ENCODE measurements at places on chromosomes 12 and 14.

DNA sequence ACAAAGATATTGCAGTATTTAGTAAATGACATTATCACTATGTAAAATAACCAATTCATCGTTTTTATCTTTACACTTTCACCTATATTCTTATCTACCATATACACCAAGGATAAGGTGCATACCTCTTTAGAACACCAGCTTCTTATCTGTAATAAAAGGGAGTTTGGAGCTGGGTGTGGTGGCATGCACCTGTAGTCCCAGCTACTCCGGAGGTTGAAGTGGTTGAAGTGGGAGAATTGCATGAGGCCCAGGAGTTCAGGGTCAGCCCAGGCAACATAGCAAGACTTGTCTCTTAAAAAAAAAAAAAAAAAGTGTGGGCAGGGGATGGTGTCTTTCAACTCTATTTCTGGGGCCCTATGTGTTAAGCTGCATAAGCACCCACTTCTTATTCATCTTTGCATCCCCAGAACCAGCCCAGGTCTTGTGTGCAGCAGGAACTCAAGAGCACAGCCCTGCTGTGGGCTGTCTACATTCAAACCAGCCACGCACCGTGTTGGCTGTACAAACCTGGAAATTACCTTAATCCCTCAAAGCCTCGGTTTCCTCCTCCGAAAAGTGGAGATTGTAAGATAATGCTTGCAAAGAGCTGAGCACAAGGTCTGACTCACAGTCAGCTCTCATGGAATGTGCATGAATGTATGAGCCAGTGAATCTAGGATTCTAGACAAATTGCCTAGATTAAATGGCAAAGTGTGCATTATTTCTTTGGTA lies 256.6 kb upstream of the FOXN3 start:
- peak; percentile 62 for DNase-seq
- no peak overlapping the region for H3K27ac ChIP-seq
- no peaks in the 10 kb centered on the region for H3K27me3 ChIP-seq
- H3K4me1 ChIP-seq: peaks cover 24% of the 10 kb centered on the region
- no peak overlapping the region for H3K4me3 ChIP-seq

DNA sequence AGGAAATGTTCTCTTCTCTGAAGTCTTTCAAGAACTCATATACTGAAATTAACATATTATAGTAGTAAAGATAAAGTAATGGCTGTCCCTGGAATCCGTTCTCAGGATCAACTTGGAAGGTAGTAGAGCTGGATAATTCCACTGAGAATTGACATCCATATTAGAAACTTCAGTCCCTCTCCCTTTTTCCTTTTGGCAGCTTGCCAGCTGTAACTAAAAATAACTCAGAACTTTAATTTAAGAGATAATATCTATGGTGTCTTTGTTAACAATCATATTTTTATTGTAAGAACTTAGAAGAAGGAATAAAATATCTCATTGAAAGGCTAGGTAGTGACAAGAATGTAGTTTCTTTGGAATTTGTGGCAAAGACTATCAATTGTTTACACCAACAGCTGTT lies 61.4 kb upstream of the PLEKHA5 start:
- no peaks in the 10 kb centered on the region for H3K27me3 ChIP-seq
- no peak for DNase-seq
- no peaks in the 10 kb centered on the region for H3K4me1 ChIP-seq
- no peak overlapping the region for H3K4me3 ChIP-seq
- no peak overlapping the region for H3K27ac ChIP-seq
- H3K36me3 ChIP-seq: no peaks in the 10 kb centered on the region

GRCh38 chr12:27730097-27730588 lies 19.5 kb downstream of the MRPS35 start:
- H3K36me3 ChIP-seq: peaks cover 18% of the 10 kb centered on the region
- no peak for DNase-seq

DNA sequence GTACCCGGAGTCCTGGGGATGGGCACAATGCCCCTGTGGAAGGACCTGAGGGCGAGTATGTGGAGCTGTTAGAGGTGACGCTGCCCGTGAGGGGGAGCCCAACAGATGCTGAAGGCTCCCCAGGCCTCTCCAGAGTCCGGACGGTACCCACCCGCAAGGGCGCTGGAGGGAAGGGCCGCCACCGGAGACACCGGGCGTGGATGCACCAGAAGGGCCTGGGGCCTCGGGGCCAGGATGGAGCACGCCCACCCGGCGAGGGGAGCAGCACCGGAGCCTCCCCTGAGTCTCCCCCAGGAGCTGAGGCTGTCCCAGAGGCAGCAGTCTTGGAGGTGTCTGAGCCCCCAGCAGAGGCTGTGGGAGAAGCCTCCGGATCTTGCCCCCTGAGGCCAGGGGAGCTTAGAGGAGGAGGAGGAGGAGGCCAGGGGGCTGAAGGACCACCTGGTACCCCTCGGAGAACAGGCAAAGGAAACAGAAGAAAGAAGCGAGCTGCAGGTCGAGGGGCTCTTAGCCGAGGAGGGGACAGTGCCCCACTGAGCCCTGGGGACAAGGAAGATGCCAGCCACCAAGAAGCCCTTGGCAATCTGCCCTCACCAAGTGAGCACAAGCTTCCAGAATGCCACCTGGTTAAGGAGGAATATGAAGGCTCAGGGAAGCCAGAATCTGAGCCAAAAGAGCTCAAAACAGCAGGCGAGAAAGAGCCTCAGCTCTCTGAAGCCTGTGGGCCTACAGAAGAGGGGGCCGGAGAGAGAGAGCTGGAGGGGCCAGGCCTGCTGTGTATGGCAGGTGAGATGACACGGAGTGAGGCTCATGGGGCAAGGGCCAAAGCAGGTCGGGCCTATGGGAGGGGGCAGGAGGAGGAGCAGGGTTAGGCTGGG lies 4.5 kb downstream of the ARHGEF40 start:
- H3K27me3 ChIP-seq: peaks cover 6% of the 10 kb centered on the region
- H3K36me3 ChIP-seq: peaks cover 14% of the 10 kb centered on the region
- no peak overlapping the region for H3K27ac ChIP-seq
- H3K4me3 ChIP-seq: no peak overlapping the region
- peaks cover 24% of the 10 kb centered on the region for H3K4me1 ChIP-seq
- DNase-seq: no peak

GRCh38 chr14:89254166-89254909 lies 162.7 kb downstream of the FOXN3 start:
- H3K27ac ChIP-seq: no peak overlapping the region
- no peaks in the 10 kb centered on the region for H3K27me3 ChIP-seq
- no peak overlapping the region for H3K4me3 ChIP-seq
- peaks cover 6% of the 10 kb centered on the region for H3K36me3 ChIP-seq
- DNase-seq: no peak
- peaks cover 13% of the 10 kb centered on the region for H3K4me1 ChIP-seq

DNA sequence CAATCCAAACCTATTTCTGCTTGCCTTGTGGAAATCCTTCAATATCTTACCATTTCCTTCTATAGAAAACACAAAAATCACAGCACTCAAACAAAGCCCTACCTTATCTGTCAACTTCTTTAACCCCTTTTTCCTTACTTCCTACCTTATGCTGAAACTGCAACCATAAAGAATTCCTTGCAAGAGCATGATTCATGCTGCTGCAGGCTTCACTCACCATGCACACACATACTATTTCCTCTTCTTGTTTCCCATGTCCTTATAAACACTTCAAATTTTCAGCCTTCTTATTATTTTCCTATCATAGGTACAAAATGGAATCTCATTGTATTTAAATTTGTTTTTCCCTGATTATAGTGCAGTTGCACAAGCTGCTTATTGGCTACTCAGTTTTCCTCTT lies 23.3 kb downstream of the LMNTD1 start:
- no peaks in the 10 kb centered on the region for H3K4me1 ChIP-seq
- H3K4me3 ChIP-seq: no peak overlapping the region
- H3K27ac ChIP-seq: no peak overlapping the region
- DNase-seq: peak; percentile 21

- no peak overlapping the region for H3K4me3 ChIP-seq
- no peak overlapping the region for H3K27ac ChIP-seq
These were observed 71.4 kb upstream of the PRMT8 start for GRCh38 chr12:3419558-3419957.

GRCh38 chr12:120843472-120843871 lies 60.7 kb downstream of the SPPL3 start:
- H3K4me1 ChIP-seq: peaks cover 25% of the 10 kb centered on the region
- DNase-seq: no peak
- no peaks in the 10 kb centered on the region for H3K36me3 ChIP-seq
- no peak overlapping the region for H3K4me3 ChIP-seq
- no peak overlapping the region for H3K27ac ChIP-seq
- no peaks in the 10 kb centered on the region for H3K27me3 ChIP-seq

DNA sequence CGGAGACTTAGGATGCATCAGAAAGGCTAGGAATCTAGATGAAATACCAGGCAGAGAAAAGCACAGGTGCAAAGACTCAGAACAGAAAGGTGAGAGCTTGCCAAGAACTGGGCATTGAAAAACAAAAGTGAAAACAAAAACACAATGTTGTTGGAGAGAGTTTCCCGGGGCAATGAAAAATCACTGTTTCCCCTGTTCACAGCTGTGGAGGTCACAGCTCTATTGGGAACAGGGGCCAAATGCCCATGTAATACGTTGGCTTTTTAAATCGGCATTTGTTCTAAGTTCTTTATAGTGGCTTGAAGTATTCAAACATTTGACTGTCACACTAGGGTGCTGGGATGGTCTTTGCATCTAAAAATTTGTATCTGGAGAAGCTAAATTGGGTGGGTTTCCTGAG lies 108.3 kb downstream of the SLC15A4 start:
- H3K36me3 ChIP-seq: no peaks in the 10 kb centered on the region
- no peaks in the 10 kb centered on the region for H3K4me1 ChIP-seq
- no peaks in the 10 kb centered on the region for H3K27me3 ChIP-seq
- DNase-seq: no peak
- no peak overlapping the region for H3K27ac ChIP-seq
- H3K4me3 ChIP-seq: no peak overlapping the region

DNA sequence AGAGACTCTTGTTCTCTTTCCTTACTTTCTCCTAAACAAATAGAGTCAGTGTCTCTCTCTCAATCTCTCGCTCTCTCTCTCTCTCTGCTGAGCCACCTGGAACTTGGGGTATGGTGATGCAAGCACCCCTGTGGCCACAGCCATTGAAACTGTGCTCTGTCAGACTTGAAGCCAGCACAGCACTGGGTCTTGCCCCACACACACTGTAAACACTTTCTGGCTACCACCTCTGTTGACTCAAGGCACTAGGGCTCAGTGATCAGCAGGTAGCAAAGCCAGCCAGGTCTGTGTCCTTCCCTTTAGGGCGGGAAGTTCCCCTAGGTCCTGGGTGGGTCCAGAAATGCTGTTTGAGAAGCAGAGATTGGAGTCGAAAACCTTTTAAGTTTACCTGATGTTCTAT lies 125.9 kb upstream of the GARIN6 start:
- no peaks in the 10 kb centered on the region for H3K4me1 ChIP-seq
- H3K4me3 ChIP-seq: no peak overlapping the region
- no peaks in the 10 kb centered on the region for H3K27me3 ChIP-seq
- H3K27ac ChIP-seq: no peak overlapping the region

DNA sequence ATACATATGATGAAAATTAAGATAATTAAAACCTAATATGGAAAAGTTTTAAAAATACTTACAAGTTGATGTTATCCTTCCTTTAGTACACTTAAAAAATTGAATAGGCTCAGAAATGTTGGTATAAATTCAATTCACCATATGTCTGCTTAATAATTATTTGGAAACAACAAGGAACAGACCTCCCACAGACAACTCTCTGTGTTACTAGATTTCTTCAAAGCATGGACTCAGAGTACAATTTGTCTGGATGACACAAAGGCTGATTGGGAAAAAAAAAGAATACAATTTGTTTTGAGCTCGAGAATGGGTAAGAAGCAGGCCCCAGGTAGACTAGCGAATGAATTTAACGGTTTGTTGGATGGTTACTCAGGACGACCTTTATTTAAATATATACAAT lies 48.9 kb upstream of the BTG1 start:
- DNase-seq: no peak
- no peak overlapping the region for H3K4me3 ChIP-seq
- H3K27ac ChIP-seq: no peak overlapping the region
- no peaks in the 10 kb centered on the region for H3K27me3 ChIP-seq

- peaks cover 7% of the 10 kb centered on the region for H3K27me3 ChIP-seq
- H3K27ac ChIP-seq: no peak overlapping the region
- no peak overlapping the region for H3K4me3 ChIP-seq
- no peak for DNase-seq
- H3K36me3 ChIP-seq: no peaks in the 10 kb centered on the region
- peaks cover 8% of the 10 kb centered on the region for H3K4me1 ChIP-seq
These were observed 62.4 kb downstream of the PUS7L start for GRCh38 chr12:43696154-43696553.

DNA sequence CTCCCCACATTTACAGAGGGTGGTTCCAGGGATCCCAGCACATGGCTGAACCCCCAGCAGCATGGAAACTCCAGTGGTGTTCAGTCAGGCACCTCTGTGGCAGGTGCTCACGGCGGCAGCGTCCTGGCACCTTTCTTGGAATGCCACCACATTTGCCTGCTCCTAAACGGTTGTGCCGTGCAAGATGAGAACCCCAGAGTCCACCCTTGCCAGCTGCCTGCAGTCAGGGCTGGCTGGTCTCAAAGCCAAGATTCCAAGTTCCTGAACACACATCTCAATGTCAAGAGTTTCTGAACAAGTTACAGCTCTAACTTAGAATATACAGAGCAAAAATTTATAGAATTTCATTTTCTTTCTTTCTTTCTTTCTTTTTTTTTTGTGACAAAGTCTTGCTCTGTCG lies 38.7 kb downstream of the DDX51 start:
- no peak overlapping the region for H3K4me3 ChIP-seq
- peaks cover 13% of the 10 kb centered on the region for H3K4me1 ChIP-seq
- H3K27ac ChIP-seq: no peak overlapping the region
- H3K36me3 ChIP-seq: peaks cover 11% of the 10 kb centered on the region
- no peaks in the 10 kb centered on the region for H3K27me3 ChIP-seq
- DNase-seq: no peak

- DNase-seq: no peak
- H3K4me1 ChIP-seq: peaks cover 37% of the 10 kb centered on the region
- H3K27ac ChIP-seq: peak overlapping the region; percentile 83
- no peaks in the 10 kb centered on the region for H3K36me3 ChIP-seq
- no peak overlapping the region for H3K4me3 ChIP-seq
- peaks cover 2% of the 10 kb centered on the region for H3K27me3 ChIP-seq
These were observed 85.6 kb downstream of the PPM1H start for GRCh38 chr12:62849398-62849797.

GRCh38 chr14:64919618-64920017 lies 5.4 kb downstream of the CHURC1 start:
- H3K4me1 ChIP-seq: peaks cover 61% of the 10 kb centered on the region
- peaks cover 36% of the 10 kb centered on the region for H3K36me3 ChIP-seq
- no peak for DNase-seq
- H3K27ac ChIP-seq: no peak overlapping the region

GRCh38 chr14:105974902-105975301 lies 448.5 kb downstream of the TMEM121 start:
- no peak overlapping the region for H3K4me3 ChIP-seq
- peaks cover 30% of the 10 kb centered on the region for H3K4me1 ChIP-seq
- DNase-seq: no peak
- no peaks in the 10 kb centered on the region for H3K27me3 ChIP-seq
- H3K36me3 ChIP-seq: 0 out of 2 replicates have a peak, but pooled peaks cover 8% of the 10 kb centered on the region
- H3K27ac ChIP-seq: no peak overlapping the region

DNA sequence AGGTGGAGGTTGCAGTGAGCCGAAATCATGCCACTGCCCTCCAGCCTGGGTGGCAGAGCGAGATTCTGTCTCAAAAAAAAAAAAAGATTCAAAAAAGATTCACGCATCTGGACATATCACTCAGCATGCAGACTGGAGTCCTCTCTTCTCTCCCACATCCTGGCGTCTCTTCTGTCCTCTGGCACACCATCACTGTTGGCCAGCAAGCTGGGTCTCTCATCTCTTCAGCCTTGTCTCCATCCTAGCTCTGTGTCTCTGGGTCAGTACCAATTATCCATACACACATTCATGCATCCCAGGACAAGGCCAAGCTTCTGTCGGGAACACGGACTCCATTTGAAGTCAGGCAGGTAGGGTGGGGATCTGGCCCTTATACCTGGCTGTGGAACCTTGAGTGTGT lies 105.5 kb upstream of the MAP1LC3B2 start:
- H3K27ac ChIP-seq: peak overlapping the region; percentile 100
- DNase-seq: no peak
- no peak overlapping the region for H3K4me3 ChIP-seq
- H3K27me3 ChIP-seq: peaks cover 1% of the 10 kb centered on the region
- H3K36me3 ChIP-seq: 0 out of 2 replicates have a peak, but pooled peaks cover 8% of the 10 kb centered on the region

All from HFFc6 (cell line).